Stimulated activated CD8-positive, alpha-beta memory T cell treated with anti-CD3 and anti-CD28 coated beads, Interleukin-4, amount 100 ng/mL, for 4 hours (primary cell): ENCODE measurements at places on chromosomes 16 and 17.

DNA sequence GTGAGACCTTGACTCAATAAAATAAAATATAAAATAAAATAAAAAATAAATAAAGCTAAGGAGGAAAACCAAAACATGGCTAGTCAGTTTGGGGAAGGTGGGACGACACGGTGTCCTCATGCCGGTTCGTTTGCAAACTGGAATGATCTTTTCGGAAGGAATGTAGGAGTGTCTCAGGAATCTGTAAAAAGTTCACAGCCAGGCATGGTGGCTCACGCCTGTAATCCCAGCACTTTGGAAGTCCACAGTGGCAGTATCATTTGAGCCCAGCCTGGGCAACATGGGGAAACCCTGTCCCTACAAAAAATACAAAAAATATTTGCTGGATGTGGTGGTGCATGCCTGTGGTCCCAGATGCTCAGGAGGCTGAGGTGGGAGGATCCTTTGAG lies 14.7 kb upstream of the RPTOR start:
- DNase-seq = no peak

DNA sequence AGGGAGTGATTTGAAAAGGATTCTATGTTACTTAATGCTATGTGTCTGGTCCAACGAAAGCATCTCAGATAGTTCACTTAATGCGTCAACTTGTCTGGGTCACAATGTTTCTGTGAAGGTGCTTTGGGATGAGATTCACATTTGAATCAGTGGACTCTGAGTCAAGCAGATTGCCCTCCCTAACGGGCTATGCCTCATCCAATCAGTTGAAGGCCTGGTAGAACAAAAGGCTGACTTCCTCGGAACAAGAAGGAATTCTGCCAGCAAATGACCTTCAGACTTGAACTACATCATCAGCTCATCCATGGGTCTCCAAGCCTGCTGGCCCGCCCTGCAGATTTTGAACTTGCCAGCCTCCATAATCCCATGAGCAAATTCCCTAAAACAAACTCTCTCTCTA lies 15.2 kb downstream of the EMP2 start:
- DNase-seq = no peak

GRCh38 chr16:17246974-17247732 lies 223.6 kb downstream of the XYLT1 start:
- no peak for DNase-seq

- DNase-seq = no peak
Observed at GRCh38 chr17:61158376-61158775, 241.3 kb upstream of the TBX2 start.

- no peak for DNase-seq
Observed at GRCh38 chr16:85003076-85003475, 8.3 kb downstream of the ZDHHC7 start.

DNA sequence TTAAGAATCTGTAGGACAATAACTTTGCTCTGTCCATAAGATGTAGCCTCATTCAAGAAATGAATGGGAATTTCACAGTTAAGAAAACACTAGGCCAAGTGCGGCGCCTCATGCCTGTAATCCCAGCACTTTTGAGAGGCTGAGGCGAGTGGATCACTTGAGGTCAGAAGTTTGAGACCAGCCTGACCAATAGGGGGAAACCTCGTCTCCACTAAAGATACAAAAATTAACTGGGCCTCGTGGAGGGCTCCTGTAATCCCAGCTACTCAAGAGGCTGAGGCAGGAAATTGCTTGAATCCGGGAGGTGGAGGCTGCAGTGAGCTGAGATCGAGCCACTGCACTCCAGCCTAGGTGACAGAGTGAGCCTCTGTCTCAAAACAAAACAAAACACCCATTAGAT lies 19.9 kb upstream of the RSL1D1 start:
- DNase-seq = no peak

- DNase-seq = no peak
Observed at GRCh38 chr17:61214753-61215152, 184.9 kb upstream of the TBX2 start.

GRCh38 chr16:49464877-49465504 lies 91.4 kb downstream of the C16orf78 start:
- DNase-seq = no peak

DNA sequence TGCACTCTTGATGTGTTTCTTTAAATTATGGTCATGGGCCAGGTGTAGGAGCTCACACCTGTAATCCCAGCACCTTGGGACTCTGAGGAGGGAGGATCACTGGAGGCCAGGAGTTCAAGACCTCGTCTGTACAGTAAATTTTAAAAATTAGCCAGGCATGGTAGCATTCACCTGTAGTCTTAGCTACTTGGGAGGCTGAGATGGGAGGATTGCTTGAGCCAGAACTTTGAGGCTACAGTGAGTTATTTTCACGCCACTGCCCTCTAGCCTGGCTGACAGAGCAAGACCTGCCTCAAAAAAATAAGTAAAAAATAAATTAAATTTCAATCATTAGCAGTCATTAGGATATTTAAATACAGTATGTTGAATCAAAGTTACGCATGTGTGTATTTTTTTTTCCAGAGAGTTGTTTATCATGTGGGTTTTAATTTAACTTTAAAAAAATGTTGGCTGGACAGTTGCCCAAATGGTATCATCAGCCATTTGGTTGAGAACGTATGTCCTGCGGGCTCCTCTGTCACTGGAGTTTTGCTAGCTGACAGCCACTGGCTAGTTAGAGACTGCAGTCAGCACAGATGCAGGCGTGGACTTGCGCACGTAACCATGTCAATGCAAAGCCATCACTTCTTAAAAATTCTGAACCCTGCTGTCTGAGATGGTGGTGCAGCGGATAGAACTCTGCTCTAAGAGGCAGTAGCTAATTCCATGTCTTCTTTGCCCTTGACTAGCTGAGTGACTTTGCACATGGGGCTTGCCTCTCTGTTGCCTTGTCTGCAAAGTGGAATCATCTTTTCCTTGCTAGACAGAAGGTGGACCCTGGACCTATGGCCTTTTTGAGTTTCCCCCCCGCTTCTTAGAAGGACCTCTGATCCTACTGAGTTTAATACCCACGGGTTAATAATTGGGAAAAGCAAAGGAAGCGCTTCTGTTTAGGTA lies 40.0 kb downstream of the MAPT start:
- DNase-seq = no peak

DNA sequence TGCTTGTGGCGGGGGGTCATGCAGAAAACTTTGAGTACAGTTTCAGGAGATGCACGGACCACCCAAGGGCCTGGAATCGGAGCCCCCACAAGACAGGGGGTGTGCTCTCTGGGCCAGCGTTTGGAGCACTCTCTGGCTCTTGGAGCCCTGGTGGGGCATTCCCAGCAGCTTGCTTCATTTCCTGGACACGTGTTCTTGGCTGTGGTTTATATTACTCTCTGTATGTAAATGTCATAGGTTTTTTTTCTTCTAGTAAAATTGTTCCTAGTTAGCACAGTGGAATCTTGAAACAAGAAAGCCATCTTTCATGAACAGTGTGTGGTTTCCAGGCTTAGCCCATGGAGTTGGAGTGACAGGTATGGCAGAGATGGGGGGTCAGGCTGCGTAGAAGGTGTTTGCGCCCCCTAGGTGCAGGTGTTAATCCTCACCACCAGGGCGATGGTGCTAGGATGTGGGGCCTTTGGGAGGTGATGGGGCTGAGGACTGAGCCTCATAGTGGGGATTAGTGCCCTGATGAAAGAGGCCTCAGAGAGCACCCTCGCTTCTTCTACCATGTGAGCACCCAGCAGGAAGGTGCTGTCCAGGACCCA lies 79.8 kb downstream of the JPH3 start:
- no peak for DNase-seq

DNA sequence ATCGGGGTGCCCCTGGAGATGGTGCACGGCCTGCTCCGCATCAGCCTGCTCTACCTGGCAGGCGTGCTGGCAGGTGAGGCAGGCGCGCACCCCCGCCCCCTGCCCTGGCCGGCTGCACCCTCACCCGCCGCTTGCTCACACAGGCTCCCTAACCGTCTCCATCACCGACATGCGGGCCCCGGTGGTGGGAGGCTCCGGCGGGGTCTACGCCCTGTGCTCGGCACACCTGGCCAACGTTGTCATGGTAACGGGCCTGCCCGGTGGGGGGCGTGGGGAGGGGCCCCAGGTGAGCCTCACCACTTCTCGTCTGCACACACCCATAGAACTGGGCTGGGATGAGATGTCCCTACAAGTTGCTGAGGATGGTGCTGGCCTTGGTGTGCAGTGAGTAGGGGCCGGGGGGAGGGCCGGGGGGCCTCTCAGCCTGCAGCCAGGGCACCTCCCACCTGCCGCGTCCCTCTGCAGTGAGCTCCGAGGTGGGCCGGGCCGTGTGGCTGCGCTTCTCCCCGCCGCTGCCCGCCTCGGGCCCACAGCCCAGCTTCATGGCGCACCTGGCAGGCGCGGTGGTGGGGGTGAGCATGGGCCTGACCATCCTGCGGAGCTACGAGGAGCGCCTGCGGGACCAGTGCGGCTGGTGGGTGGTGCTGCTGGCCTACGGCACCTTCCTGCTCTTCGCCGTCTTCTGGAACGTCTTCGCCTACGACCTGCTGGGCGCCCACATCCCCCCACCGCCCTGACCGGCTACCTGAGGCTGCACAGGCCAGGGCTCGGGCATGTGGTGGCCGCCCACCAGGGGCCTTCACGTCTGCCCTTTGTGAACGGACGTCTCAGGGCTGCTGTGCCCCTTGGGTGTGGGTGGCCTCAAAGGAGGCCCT lies 2.1 kb downstream of the RHBDL1 start:
- no peak for DNase-seq

GRCh38 chr17:15436473-15437302 lies 30.7 kb downstream of the CDRT4 start:
- no peak for DNase-seq

DNA sequence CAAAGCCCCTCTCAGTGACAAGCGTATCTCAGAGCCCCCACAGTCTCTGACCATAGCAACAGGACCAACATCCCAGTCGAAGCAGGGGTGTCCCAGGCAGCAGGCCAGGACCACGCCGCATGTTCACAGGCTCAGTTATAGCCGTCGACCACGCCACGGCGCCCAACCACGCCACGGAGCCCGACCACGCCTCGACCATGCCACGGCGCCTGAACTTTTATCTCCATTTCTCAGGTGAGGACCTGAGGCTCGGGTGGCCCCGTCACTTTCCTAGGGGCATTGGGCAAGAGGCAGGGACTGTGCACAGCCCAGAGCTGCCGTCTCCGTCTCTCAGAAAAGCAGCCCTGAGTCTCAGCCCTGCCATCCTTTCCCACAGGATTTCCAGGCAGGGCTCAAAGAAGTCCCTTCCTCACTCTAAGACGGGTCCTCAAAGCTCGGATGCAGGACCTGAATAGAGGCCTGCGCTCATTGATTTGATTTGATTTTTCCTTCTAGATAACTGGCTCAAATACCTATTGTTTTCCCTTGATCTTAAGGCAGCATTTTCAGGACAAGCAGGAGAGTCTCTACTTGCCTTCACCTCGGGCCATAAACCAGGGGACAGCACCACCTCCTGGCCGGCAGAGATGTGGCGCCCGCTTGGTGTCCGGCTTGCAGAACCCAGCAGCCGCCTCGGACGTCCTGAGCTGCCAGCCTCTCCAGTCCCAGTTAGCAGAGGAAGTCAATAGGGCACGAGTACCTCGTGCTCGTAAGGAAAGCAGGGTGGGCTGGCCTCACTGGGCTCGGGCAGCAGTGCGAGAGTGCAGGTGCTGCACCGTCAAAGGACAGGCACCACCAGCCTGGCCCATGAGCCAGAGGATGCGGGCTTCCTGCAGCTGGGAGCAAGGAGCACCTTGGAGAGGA lies 38.8 kb downstream of the C16orf95 start:
- DNase-seq = no peak

DNA sequence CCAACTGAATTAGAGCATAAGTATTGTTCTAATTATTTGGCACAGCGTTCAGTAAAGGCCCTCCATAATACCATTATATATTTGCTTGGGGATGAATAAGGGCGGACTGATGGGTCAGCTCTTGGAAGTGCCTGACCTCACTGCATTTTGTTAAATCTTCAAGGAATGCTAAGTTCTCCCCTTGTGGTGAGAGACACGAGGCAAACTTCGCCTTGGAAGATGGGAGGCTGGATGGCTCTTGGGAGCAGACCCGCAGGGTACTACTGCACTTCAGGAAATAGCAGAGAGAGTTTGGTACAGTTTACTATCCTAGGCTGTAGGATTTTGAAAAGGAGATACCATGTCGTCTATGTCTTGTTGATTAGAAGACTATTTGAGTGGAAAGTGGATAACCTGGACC lies 87.0 kb upstream of the RPRML start:
- no peak for DNase-seq

- no peak for DNase-seq
Observed at GRCh38 chr16:87384162-87384874, 742 bp upstream of the FBXO31 start.

GRCh38 chr16:8742068-8742467 lies 55.4 kb downstream of the TMEM186 start:
- no peak for DNase-seq

GRCh38 chr16:4800290-4801041 lies 2.0 kb downstream of the ROGDI start:
- DNase-seq = no peak

DNA sequence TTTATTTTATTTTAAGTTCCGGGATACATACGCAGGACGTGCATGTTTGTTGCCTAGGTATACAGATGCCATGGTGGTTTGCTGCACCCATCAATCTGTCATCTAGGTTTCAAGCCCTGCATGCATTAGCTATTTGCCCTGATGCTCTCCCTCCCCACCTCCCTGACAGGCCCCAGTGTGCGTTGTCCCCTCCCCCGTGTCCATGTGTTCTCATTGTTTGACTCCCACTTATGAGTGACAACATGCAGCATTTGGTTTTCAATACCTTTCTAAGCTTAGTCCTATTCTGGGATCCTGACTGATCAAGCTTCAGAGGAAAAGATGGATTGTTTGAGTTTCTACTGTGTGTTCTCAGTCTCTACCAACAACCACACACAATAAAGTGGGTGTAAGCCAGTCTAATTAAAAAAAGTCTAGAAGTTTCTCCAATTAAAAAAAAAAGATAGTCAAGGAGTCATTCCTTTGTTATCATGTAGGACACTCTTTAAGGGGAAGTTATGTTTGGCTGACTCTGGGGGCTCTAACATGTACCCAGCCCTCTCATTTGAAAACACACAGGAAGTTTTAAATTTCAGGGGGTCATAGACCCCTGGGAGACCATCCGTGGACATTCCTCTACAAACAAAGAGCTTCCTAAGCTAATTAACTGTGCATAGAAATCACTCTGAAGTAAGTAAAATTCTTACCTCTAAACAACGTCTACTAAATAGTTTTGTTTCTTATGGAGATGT lies 66.3 kb upstream of the ADAMTS18 start:
- no peak for DNase-seq
